HAP-1 (cell line): ENCODE measurements at places on chromosomes 11 and 22.

- peak; percentile 55 for DNase-seq
Measured at GRCh38 chr11:36306888-36307287, 10.8 kb downstream of the PRR5L start.

DNA sequence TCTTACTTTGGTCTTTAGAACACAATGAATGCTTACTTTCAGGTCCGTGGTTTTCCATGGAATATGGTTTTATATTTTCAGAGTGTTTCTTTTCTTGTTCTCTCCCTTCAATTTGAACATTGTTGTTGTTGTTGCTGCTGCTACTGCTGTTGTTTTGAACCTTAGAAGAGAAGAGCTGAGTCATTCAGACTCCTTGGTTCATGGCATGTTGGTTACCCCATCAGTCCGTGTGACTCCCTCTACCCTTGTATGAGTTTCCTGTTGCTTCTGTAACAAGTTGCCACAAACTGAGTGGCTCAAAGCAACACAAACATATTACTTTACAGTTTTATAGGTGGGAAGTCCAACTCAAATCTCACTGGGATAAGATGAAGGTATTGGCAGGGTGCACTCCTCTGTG is 511.0 kb downstream of the INSC start:
- DNase-seq: no peak

DNA sequence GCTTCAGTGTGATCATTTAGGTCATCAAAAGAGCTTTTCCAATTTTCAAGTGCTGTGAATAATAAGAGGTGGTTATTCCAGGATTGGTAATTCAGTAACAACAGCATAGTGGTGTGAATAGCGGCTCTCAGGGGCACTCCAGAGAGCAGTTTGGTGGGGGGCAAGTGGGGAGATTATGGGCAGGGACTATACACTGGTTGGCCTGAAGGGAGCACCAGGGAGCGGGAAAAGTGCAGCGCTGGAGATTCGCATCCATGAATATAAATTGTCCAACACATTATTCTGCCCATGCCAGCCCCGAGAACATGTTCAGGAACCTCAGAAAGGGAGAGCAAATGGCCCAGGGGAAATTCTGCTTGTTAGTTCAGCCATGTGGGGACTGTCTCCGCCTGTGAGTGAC is 37.9 kb downstream of the OR6Q1 start:
- no peak for DNase-seq

- no peak for DNase-seq
Measured at GRCh38 chr11:110190885-110191284, 97.7 kb downstream of the ZC3H12C start.

DNA sequence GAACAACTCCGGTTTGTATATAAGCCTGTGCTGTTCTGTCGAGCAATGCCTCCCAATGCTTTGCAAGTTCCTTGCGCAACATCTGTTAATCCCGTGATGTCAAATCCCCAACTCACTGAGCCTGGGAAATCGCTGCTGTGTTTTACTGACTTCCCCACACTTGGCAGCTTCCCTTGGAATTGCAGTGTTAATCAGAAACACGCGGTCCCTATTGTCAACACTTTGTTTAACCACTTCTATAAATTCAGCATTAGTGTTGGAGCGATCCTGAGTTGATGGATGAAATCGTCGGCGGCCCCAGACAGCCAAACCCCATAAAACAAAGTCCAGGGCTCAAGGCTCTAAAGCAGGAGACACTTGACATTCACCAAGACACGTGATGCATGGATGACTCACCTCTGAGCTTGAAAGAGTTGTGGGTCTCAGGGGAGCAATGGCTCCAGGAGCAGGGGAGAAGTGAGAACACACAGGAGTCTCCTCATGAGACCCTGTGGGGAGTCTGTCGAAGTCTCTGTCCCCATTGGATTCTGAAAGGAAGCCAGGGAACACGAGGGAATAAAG is 555.3 kb downstream of the MIAT start:
- peak; percentile 88 for DNase-seq

GRCh38 chr22:47102648-47103047 is 340.2 kb downstream of the TBC1D22A start:
- DNase-seq: no peak

DNA sequence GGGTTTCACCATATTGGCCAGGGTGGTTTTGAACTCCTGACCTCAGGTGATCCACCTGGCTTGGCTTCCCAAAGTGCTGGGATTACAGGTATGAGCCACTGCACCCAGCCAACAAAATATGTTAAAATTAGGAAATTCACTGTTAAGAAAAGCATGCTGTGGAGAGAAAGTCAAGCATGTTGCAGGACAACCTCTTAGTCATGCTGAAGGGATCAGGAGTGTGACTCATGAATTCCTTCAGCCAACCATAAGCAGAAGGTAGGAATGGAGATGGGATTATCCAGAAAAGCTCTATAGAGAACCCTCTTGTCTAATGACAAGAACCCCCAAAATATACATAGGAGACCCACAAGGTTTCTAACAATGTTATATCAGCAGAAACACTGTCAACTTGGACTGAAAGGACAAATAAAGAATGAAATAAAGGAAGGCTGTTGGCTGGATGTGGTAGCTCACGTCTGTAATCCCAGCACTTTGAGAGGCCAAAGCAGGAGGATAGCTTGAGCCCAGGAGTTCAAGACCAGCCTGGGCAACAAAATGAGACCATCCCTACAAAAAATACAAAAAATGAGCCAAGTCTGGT is 16.0 kb downstream of the MRTFA start:
- DNase-seq: no peak

DNA sequence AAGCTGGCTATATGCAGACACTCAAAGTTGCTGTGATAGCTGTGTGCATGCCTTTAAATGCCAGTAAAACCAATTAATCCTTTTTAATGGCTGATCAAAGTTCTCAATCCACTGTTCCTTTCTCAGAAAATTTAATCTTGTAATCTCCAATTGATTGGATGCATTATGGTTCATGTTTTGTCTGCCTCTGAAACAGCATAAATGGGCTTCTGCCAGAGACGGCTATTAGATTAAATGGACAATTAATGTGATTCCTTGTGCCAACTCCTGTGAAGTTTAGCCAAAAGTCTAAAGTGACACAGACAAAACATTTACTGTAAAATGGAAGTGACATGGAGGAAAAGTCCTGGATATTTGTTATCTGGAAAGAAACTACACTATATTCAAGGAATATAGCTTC is 952.5 kb upstream of the FAT3 start:
- no peak for DNase-seq

GRCh38 chr22:35064664-35065063 is 1.3 kb upstream of the ISX start:
- DNase-seq: no peak

DNA sequence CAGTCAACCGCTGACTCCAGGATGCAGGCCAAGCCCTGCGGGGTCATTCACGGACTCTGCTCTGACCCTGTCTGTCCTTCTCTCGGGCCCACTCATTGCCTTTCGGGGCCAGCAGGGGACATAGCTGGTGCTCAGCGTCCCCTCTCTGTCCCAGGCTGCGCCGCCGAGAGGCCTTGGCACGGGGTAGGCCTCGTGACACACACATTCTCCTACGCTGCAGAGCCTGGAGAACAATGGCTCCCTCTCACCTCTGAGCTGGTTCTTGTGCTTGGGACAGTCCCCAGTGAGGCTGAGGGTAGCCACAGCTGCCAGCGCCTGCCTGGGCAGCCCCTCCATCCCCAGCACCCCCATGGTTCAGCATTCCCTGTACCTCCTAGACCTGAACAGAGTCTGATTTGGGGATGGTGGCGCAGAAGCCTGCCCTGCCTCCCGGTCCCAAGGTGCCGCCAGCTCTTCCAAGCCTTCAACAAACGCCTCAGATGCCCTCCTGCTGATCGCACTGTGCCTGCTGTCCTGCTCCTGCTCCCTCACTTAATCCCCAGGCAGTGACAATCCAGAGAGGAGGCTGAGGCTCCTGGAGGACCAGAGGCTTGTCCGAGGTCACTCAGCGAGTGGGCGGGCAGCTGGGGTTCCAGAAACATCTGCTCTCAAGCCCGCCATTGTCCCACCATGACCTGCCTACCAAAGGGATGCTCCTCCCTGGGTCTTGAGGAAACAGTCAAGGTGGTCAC is 30.4 kb downstream of the DUSP8 start:
- no peak for DNase-seq

DNA sequence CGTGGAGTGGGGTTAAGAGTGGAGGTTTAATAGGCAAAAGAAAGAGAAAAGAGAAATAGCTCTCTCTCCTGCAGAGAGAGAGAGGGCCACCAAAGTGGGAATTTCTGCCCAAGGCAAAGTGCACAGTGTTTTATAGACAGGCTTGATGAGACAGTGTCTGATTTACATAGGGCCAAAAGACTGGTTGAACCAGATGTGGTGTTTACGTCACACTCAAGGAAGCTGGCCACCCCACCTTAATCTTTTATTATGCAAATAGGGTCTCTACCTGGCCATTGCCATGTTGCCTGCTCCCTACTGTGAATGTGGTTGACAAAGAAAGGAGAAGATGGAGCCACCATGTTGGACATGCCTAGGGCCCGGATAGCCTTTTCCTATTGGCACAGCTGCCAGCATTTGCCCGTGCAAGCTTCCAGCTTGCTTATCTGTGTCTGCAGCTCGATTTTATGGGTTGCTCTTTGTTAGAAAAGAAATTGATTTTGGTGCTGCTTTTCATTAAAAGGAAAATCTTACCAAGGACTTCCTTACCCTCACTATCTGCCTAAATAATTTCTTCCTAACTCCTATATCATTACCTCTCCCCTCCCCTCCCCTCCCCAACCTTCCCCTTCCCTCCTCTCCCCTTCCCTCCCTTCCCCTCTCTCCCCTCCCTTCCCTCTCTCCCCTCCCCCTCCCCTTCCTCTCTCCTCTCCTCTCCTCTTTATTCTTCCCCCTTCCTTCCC is 436.0 kb downstream of the NELL1 start:
- DNase-seq: no peak

GRCh38 chr11:13278609-13279486 is 1.3 kb downstream of the BMAL1 start:
- peak; percentile 13 for DNase-seq

GRCh38 chr11:11821899-11822298 is 19.9 kb upstream of the USP47 start:
- no peak for DNase-seq

DNA sequence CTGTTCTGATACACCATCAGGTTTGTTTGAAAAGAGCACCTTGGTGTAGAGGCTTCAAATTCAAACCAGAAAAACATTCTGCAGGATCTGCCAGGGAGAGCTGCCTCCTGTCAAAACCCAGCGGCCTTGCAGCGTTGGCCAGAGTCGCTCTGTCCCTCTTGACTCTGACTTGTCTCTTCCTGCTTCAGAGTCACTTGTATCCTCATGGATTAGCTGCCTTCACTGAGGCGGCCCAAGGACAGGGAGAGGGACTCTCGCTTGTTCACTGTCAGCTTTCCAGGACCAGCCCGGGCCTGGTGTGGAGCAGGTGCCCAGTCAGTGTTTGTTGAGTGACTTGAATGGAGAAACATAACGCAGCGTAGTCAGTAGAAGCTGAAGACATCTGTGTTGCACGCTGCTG is 18.0 kb downstream of the TBC1D22A start:
- no peak for DNase-seq

DNA sequence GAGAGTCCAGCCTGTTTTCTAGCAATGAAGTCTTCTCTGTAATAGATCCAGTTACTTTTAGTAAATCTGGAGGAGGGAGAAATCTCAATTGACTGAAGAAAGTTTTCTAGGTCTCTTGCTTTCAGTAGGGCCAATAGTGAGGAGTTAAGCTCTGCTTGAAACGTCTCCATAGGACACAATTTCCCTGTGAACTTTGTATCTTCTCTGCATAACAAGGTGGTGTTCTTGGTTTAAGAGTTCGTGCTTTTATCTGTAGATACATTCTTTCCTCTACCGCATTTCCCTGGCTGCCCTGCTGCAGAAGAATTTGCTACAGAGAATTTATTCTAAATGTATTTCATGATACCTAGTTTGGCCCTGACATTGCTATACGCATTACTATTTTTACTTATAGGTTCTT is 183.1 kb downstream of the ARHGAP42 start:
- no peak for DNase-seq

DNA sequence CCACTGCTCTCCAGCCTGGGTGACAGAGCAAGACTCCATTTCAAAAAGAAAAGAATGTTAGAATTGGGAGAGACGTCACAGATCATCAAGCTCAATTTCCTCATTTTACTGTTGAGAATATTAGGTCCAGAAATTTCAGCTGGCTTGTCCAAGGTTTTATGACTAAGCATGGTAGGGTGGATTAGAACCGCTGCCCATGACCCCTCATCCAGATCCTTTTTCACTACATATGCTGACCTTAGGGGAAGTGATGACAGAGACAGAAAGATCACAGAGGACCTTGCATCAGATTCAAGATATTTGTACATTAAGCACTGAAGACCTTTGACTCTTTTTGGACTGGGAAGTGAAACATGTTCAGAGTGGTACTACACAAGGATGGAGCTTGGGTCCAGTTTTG is 134.5 kb downstream of the ADAMTS15 start:
- DNase-seq: no peak

DNA sequence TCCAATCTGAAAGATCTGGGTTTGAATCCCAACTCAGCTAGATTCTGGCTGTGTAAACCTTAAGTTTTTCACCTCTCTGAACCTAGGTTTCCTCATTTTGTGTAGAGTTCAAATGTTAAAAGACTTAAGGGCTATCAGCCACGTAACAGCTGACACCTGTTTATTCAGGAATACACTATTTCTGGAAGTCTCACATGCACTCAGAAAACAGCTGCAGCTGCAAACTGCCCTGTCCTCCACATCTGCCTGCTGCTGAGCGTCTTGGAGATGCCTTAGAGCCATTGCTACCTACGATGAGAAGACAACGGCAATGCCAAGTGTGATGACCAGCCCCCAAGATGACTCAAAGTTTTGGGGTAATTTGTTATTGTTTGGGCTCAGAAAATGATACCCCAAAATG is 6.7 kb upstream of the TRIM44 start:
- DNase-seq: no peak

DNA sequence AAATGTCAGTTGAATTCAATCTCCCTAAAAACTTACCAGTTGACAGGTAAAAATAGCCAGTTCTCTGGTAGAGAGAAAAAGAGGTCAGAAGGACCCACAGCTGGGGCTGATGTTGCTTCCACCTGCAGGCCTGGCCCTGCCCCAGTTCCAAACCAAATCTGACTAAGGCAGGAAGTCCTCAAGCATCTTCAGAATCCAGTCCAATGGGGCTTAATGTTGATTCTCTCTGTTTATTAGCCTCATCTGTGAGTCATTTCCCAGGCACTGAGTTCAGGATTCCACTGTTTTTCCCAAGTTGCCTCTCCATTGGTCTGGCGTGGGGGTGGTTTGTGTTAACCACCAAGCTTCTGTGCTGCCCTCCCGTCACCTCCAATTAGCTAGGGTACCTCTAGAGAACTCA is 601.8 kb downstream of the INSC start:
- DNase-seq: no peak

DNA sequence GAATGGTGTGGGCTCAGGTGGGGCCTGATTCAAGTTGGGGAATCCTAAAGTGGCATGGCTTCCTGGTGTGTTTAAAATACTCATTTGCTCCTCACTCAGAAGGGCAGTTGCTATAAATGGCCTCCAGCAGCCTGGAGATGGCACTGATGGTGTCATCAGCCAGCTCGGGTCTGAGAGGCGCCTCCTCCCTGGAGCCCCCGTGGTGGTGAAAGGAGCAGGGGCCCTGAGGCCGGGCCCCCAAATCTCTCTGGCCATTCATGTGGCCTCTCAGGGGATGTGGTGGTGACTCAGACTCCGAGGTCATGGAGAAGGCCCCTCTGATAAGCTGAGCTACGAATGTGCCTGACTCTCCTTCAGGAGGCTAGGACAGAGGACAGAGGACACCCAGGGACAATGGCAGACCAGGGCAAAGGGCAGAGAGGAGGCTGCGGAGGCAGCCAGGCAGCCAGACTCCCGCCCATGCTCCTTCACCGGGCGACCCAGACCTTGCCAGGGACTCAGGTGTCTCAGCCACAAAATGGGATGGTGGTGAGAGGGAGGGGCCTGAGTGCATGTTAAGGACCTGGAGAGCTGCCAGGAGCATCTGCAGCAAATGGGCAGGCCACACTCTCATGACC is 129.2 kb downstream of the CTTN start:
- DNase-seq: no peak
